ENCODE measurements at places on chromosomes 2 and 18.

GRCh38 chr18:4551001-4551360 lies 95.9 kb upstream of the DLGAP1 start:
- no peak for DNase-seq

DNA sequence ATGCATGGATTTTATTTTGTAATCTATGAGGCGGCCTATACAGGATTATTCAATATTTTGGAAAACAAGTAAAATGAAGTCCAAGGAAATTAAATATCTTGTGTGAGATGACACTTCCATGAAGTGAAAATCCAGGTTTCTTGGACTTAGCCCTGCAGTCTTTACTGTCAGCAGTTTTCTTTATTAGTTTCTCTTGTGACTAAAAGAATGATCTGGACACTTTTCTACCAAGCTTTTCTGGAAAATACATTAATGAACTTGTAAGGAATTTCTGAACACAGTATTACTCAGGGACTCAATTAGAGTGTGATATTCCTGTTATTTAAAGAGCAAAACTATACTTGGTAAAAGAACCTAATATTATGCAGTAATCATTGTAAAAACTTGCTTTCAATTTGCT lies 610.4 kb upstream of the SLC8A1 start:
- DNase-seq: no peak

- no peak for DNase-seq
These were observed 343.0 kb downstream of the NYAP2 start for GRCh38 chr2:225742487-225742886.

GRCh38 chr2:14903709-14904374 lies 271.3 kb downstream of the LRATD1 start:
- no peak for DNase-seq

DNA sequence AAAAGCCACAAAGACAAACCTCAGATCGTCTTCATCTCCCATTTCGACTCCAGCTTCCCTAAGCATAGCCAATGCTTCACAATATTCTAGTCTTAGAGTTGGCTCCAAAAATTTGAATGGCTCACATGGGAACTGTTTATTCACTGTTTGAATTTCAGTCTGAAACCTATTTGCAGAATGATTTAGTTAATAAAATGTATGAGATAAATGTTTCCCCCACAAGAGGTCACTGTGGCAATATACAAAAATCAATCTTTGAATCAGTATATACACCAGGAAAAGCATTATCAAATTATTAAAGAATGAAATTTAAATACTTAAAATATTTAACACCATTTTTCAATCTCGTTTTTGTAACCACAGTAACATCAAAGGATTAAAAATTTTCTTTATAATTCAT lies 40.0 kb upstream of the MCM6 start:
- peak; percentile 26 for DNase-seq

DNA sequence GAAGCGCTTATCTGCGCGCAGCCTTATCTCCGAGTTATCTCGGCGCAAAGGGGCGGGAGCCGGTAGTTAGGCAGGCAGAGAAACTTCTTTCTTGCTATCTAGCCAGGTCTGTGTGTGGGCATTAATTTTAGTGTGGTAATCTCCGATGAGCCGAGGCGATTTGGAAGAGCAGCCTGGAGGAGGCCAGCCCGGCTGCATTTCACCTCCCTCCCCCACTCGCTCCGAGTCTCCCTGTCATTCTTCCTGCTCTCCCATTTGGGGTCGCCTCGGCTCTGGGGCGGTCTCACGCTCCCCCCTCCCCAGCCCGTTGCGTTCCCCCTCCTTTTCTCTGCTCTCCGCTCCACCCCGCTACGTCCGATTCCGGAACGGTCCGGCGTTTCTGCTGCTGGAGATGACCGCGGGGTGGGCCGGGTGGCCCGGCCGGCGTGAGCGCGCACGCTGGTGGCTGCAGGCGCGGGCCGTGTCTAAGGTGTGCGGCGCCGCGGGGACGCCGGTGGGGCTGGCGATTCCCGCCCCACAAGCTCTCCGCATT lies 566 bp downstream of the GATA6 start:
- DNase-seq: peak; percentile 41

- no peak for DNase-seq
These were observed 5.1 kb downstream of the SULT1C3 start for GRCh38 chr2:108244667-108245414.

DNA sequence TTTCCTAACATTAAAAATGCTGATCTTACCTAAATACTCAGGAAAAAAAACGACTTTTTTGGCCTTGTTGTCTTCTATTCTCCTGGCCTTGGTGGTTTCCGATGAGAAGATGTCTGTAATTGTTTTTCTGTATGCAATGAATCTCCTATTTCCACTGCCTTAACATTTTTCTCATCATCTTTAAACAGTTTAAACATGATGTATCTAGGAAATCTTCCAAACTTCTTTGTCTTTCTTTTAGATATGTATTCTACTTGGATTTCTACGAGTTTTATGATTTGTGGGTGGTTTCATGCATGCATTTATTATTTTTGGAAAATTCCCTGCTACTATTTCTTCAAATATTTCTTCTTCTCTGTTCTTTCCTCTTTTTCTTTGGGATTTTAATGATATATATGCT lies 288.6 kb upstream of the GYPC start:
- DNase-seq: no peak

GRCh38 chr2:57959390-57959789 lies 87.2 kb upstream of the VRK2 start:
- DNase-seq: no peak

GRCh38 chr2:223972656-223973102 lies 15.4 kb downstream of the MRPL44 start:
- DNase-seq: no peak

- DNase-seq: no peak
These were observed 255.3 kb upstream of the SALL3 start for GRCh38 chr18:78724214-78724914.

DNA sequence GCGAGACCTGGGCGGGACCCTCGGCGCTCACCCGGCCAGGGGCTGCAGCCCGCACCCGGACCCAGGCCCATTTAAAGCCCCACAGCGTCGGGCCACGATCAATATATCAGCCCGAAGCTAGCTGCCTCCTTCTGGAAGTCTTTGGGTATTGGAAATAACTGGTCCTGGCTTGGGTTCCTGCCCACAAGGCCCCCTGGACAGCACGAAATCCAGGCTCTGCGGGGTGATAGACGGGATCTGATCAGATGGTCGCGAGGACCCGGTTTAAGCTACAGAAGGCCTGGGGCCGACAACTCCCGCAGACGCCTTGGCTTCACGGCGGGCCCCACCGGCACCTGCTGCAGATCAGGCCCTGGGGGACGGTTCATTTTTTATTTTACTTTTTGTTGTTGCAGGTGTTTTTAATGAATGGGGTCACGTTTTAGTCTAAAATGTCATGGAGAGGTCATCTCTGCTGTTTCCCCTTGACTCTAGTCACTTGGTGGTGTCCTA lies 362 bp upstream of the PSTPIP2 start:
- no peak for DNase-seq

DNA sequence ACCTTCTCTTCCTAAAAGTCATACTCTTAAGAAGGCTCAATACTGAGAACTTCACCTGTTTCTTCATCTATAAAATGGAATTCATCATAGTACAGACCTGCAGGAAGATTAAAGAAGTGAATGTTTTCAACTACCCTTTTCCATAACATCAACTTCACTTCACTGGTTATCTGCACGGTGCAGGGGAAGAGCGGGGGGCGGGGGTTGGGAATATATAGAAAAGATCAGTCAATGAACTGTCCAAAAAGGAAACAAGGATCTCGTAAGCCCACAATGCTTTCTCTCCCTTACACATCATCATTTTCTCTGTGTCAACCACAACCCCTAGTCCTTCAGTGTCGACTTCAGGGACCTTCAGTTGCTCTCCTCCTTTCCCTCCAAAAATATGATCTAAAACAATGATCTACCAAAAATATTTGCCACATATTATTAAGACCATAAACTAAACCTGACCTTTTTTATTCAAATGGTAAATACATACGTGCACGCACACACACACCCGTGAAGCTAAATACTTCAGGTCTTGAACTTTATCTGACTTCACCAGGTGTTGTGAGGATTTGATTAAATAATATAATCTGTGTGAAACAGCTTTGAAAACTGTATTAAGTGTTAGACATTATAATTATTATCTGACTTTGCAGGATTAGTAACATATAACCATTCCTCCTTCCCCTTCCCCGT lies 4.9 kb downstream of the MBOAT2 start:
- DNase-seq: no peak

GRCh38 chr18:11789716-11790510 lies 61.3 kb upstream of the CHMP1B start:
- DNase-seq: no peak

DNA sequence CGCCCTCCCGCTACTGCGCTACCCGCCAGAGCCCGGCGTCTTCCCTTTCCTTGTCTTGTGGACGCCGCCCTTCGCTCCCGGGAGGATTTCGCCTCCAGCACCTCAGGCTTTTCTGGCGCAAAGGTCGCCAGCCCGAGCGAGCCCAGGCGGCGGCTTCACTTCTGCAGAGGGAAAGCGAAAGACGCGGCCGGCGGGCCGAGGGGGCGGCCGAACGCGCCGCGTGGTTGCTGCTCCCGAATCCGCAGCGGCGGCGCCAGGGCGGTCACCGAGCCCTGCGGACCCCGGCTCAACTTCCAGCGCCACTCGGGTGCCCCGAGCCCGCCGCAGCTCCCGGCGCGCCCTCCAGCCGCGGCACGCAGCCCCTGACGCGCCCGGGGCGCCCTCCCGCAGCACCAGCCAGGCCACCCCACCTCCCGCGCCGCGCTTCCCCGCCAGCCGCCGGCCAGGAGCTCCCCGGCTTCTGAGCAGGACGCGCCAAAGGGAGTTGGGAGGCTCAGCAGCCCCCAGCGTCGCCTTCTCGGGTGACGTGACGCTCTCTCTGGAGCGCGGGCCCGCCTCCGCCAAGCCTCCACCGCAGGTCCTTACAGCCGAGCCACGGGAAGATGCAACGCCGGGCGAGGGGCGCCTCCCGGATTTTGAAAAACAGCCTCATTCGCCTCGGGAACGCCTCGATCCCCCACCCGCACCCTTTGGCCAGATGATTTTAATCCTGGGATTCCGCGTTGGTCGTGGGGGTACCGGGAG lies 84.9 kb upstream of the EPB41L3 start:
- peak; percentile 9 for DNase-seq

- peak; percentile 86 for DNase-seq
These were observed 954 bp upstream of the CTDSP1 start for GRCh38 chr2:218398437-218399390.

DNA sequence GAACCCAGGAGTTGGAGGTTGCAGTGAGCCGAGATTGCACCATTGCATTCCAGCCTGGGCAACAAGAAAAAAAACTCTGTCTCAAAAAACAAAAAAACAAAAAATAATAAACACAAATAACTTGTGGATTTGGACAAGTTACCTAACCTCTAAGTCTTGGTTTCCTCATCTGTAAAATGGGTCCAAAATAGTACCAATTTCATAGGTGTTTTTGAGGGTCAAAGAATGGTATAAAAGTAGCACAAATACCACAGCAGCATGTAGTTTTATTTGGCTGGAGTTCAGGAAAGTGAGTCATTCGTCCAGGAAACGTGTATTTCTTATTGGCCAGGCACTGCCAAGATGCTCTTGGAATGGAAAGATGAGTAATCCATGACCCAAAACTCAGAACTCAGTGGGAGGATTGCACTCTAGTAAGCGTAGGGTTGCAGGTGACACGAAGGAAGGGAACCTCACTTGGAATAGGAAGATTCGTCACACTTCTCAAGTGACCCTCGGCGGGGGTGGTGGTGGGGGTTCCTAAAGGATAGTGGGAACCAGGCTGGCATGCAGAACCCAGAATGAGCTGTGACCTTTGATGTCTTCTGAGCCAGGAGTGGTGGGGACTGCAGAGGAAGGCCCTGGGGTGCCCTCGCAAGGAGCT lies 24.4 kb downstream of the GRHL1 start:
- peak; percentile 97 for DNase-seq

DNA sequence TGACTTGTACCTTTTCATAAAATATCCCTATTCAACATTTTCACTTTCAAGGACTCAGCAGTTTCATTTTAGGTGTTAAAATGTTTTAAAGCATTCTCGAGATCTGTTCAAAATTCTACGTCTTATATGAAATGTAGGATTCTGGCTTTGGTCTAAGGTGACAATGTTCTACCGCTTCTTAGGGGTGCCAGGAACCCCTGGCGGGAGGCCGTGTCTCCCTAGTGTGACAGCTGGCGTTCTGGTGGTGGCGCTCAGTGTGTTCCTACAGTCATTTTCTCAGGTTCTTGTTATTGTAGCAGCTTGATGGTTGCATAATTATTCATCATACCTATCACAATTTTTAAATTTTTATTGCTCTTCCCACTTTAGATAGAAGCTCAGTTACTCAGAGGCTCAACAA lies 204.6 kb downstream of the AGAP1 start:
- DNase-seq: no peak

DNA sequence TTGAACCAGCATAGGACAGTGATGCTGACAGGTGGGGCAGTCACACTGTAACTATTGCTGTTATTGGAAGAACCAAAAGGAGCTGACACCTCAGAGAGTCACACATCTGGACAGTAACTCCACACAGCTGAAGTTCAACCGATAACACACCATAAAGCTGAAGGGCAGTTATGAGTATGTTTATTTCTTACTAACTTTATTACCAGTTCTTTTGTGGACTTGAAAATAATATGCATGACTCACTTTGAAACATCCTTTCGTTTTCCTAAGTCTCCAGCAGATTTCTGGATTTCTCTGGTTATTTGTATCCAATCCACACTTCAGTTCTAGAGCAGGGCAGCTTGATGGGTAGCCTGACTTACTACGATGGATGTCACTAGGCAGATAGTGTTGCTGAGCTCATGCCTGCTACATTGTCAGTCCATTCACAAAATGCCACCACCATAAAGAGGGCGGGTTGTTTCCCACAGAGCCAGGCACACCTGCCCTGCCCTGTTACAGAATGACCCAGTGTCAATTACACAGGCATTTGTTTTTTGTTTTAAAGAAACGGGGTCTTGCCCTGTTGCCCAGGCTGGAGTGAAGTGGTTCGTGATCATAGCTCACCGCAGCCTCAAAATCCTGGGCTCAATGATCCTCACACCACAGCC lies 8.4 kb upstream of the AGBL5 start:
- DNase-seq: no peak

GRCh38 chr18:62018034-62018758 lies 125.4 kb upstream of the RNF152 start:
- DNase-seq: peak; percentile 98

All from RPMI7951 (cell line).